GM23338 (cell line): ENCODE measurements at places on chromosomes 7 and 10. TPM values are rescaled to one million over a fixed set of nuclear protein-coding genes. Genes with fewer than 3 reads are reported as not detected.

DNA sequence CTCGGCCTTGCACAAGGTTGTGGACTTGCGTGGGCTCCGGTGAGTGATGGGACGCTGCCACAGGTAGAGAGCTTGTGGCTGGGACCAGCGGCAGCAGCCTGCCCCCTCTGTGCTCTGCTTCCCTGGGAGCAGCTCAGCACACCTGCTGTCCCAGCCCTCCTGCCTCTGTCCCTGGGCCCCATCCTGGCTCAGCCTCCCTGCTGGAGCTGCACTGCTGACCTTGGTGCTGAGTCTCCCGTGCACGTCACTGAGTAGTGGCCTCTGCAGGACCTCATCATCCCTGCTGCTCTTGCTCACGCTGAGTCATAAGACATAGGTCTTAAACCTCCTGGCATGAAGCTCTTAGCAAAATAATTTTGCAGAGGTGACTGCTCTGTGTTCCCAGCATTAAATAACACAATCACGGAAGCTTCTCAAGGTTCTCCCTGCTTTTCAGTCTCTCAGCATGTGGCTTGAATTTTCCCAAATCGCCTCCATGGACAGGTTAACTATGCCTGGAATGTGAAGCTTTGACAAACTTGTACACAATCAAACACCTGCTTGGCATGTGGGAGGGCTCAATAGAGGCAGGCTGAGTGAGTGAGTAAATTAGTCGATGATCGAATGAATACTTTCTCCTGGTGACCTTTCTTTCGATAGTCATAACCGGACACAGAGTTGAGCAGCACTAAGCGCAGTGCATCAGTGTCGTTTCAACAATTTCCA lies 63.8 kb upstream of the NPS start:
- peak; percentile 73 for DNase-seq

DNA sequence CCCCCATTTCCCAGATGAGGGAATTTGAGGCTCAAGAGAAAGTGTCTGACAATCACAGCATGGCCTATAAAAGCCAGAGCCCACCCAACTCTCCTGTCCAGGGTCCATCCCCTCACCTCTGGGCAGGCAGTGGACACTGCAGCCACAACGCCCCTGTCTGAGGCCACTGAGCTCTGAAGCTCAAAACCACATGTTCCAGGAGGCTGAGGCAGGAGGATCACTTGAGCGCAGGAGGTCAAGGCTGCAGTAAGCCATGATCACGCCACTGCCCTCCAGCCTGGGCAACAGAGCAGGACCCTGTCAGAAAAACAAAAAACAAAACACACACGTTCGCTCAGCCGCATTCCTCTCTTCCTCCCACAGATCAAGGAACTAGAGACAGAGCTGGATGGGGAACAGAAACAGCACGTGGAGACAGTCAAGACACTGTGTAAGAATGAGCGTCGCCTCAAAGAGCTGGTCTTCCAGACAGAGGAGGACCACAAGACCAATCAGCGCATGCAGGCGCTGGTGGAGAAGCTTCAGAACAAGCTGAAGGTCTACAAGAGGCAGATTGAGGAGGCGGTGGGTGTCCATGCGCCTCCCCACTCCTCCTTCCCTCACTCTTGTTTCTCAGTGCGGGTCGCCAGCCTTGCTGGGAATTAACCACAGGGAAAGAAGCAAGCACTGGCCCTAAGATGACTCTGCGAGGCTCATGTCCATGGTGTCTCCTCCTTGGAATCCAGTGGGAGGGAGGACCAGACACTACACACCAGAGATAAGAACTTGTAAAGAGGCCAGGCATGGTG lies 20.0 kb upstream of the ARPC1A start:
- DNase-seq: no peak

The RAB19 gene
- 5.2 and 15.0 TPM in 2 replicates for total RNA-seq

The SCART1 gene
- total RNA-seq: 0.19 and 0.59 TPM in 2 replicates

GRCh38 chr7:26365077-26365900 lies 73.6 kb downstream of the SNX10 start:
- peak; percentile 78 for DNase-seq

DNA sequence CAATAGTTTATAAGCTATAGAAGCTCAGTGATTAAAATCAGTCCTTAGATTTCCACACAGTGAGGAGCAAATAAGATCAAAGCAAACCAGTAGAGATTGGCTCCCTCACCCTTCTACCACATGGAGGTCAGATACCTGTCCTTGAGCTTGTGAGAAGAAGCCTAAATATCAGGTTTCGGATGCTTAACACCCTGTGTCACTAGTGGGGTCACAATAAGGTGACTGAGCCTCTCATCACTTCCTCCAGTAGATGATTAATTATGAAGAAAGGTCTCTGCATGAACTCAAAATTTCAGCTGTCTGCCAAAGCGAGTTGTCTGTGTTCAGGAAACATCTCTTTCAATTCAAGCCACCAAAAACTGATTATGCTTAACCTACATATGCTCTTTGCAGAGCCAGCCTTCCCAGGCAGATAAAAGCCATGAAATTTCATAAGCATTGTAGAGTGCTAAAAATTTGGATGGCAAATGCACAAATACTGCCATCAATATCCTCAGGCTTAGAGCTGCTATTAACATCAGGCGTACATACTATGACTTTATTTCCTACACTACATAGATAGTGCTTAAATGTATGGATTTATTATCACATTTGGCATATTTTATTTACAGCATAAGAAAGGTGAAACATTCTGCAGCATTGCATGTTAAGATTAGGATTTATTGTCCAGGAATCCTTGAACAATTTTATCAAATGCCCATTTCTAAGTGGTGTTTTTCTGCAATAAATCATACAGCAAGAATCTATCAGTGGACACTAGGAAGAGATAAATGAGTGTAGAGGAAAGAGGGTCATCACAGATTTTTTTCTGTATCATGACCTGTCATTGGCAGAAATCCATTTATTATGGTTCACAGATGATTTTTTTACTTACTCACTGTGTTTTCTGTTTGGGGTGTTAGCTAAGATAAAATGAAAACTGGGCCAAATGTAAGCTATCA lies 285.1 kb upstream of the SP8 start:
- no peak for DNase-seq

The MLXIPL gene
- 8.6 and 25.7 TPM in 2 replicates for total RNA-seq

GRCh38 chr7:39271402-39271801 lies 293.7 kb downstream of the POU6F2 start:
- peak; percentile 15 for DNase-seq

The SH2D4B gene
- not detected in 2 replicates for total RNA-seq

DNA sequence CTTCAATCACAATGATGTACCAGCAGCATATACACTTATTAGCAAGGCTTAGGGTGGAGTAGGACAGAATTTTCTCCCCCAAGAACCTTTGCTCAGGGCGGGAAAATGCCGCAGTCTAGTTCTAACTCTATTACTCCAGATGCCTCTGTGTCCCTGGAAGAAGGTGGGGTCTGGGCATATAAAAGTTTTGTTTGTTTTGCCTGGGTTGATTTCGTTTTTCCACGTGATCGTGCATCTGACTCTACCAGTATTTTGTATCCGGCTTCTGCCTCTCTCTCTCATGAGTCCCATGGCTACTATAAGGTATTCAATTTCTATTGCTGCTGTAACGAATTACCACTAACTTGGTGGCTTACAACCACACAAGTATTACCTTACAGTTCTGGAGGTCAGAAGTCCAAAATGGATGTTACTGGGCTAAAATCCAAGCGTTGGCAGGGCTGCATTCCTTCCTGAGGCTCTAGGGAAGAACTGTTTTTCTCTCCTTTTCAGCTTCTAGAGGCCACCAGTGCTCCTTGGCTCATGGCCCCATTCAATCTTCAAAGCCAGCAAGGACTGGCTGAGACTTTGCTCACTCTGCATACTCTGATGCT lies 181.2 kb upstream of the PRSS58 start:
- DNase-seq: no peak
